ENCODE measurements at places on chromosomes 12 and 14.

- DNase-seq, result no peak
These were observed 42.4 kb downstream of the ITPR2 start for GRCh38 chr12:26790645-26790994.

- DNase-seq, result no peak
These were observed 54.0 kb upstream of the BBS10 start for GRCh38 chr12:76402259-76402658.

DNA sequence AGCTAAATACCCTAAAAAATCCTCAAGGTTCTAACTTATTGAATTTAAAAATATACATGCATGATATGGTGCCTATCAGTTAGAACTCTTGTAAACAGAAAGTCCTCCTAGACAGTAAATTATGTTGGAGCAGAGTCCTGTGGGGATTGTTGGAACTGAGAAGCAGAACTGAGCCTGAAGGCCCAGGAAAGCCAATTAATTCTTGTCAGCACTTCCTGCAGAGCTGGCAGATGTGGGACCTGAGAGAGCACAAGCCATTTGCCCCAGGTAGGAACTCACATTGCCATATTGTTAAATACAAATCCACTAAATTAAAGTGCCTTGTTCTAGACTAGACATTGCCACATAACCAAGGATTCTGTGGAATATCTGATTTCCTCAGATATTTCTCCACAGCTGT, 117.1 kb downstream of the RTN1 start:
- no peak for DNase-seq

DNA sequence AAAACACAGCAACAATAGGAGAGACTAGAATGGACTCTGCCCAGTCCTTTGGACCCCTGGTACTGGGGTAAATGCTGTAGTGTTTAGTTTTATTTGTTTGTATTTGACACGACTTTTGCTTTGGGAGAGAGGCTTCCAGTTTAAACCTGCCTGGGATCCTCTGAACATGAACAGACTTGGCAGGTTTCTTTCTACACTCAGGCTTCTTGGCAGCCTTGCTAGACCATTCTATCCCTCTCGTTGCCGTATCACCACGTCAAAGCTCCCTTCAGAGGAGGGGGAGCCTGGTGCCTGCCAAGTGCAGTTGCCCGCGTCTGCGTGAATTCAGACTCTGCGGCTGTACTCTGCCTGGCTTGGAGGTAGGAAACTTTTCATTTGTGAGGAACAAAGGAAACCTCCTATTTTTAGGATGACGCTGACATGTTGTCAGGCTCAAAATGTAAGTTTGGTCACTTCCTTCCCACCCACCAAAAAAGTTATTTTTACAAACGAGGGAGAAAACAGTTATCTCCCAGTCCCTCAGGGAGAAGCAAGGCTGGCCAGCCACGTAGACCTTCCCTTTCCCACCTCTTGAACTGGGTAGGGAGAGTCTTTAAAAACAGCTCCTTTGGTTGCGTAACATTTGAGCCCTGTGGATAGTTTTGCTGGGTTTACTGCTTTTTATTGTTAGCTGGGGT, 25.9 kb downstream of the CD9 start:
- DNase-seq, result no peak

DNA sequence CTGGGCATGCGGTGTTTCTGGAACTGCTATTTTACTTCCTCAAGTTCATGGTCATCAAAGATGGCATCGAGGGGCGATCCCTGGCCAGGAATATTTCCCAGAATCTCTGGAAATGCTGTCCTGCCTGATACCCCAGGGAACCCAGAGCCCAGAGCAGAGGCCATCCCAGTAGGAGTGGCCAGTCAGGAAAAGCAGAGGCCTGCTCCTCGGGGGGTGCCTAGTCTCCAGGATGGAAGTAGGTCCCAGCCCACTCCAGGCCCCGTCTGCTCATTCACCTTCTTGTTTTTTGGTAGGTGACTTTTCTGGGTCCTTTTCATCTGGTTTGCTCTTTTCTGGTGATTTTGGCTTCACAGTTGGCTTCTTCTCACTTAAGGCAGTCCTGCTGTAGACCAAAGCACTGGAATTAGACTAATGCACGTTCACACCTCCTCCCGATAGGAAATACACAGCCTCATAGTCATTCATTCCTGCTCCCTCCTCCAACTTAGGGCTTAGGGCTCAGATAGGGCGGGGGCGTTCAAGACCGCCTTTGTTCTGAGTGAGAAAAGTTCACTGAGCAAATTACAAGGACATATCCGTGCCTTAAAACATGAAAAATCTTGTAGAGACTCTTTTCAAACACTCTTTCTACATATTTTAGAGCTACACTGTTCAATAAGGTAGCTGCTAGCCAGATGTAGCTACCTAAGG, 51.1 kb downstream of the TRAFD1 start:
- no peak for DNase-seq

DNA sequence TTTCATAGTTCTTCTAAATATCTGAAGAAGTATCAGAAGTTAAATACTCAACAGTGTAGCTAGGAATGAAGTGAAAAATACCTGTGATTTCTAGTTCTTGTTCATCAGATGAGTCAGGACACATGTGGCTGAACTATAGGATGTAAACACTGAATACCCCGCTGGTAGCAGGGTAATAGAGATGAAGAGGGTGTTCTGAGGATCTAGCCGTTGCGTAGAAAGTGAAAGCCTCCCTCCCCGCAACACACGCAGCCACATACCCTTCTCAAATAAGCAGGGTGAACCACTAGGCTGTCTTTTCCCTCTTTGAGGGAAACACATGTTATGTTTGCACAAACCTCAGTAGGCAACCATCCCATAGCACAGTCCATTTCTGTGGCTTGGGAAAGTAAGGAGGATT, 16.4 kb upstream of the RNASE12 start:
- no peak for DNase-seq
